ENCODE measurements at places on chromosomes 6 and 20.

GRCh38 chr20:52874241-52874640 lies 97.9 kb upstream of the TSHZ2 start:
- DNase-seq, result no peak

GRCh38 chr20:57322476-57322875 lies 7.1 kb upstream of the SPO11 start:
- no peak for DNase-seq

DNA sequence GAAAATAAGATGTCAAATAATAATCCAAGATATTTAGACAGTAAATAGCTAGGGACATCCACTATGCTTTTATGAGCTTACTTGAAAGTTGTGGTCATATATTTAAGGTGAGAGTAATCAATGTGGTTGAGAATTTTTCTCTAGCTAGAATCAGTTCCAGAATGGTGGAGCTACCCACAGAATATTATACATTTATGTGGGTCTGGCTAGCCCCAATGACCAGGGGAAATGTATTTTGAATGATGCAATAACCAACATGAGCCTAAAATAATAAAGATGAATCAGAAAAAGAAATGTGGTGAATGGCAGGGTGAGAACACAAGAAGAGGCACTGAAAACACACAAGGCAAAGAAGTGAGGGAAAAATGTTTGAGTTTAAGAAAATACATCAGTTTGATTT lies 325.7 kb downstream of the TBC1D32 start:
- DNase-seq, result no peak

GRCh38 chr20:47319517-47320252 lies 36.8 kb downstream of the ZMYND8 start:
- no peak for DNase-seq

DNA sequence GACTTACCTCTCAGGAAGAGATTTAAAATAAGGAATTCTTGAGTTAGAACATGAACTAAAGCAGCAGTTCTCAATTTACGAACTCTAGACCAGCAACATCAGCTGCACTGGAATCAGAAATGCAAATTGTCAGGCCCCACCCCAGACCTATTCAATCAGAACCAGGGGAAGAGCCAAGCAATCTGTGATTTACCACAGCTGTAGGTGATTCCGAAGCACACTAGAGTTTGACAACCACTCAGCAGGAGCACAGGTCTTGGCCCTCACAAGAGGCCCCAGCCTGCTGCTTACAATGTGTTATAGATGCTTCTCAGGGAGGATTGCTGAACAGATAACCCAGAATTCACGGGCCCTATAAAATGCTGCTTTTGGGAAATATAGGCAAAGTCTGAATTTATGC lies 279.2 kb downstream of the PTPRK start:
- DNase-seq, result no peak

DNA sequence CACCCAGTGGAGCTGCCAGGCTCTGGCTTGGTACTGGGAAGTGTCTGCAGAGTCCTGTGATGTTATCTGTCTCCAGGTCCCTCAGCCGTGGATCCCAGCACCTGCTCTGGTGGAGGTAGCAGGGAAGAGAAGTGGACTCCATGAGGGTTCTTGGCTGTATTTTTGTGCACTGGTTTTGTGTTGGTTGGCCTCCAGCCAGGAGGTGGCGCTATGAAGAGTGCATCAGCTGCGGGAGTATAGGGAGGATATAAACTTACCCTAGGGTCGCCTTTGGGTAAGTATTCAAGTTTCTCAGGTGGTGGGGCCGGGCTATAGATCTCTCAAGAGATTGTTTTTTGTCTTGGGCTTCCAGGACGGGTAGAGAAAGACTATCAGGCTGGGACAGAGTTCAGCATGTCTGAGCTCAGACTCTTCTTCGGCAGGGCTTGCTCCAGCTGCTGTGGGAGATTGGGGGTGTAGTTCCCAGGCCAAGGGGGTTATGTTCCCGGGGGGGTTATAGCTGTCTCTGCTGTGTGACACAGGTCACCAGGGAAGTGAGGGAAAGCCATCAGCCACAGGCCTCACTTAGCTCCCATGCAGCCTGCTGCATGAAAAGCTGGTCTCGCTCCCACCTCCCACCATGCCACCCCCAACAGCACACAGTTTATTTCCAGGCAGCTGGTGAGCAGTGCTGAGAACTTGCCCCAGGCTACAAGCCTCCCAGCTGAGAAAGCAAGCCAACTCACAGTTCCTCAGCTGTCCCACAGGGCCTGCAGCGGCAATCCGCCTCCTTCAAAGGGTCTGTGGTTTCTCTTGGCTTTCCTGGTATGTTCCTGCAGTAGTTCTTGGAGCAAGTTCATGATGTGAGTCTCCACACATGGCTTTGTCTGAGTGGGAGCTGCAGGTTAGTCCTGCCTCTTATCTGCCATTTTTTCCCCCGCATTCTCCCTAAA lies 115.7 kb downstream of the AIG1 start:
- DNase-seq, result no peak

- no peak for DNase-seq
Measured at GRCh38 chr20:51734876-51735720, 33.1 kb downstream of the ATP9A start.

DNA sequence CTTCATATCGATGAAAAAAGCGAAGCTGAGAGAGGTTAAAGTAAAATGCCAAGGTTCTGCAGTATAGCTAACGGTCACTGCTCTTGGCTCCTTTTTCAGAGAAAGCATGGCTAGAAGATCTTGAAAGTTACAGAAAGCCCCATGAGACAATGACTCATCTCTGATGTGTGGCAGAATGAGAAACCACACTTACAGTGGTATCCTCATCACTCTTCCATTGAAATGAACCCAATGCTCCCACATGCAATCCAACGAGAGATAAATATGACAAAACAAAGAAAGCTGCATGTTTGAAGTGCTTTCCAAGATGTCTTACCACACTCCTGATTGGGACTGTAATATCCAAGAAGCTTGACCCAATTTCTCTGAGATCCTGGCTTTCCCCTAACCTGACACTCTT lies 694.9 kb downstream of the PRKN start:
- DNase-seq, result no peak

DNA sequence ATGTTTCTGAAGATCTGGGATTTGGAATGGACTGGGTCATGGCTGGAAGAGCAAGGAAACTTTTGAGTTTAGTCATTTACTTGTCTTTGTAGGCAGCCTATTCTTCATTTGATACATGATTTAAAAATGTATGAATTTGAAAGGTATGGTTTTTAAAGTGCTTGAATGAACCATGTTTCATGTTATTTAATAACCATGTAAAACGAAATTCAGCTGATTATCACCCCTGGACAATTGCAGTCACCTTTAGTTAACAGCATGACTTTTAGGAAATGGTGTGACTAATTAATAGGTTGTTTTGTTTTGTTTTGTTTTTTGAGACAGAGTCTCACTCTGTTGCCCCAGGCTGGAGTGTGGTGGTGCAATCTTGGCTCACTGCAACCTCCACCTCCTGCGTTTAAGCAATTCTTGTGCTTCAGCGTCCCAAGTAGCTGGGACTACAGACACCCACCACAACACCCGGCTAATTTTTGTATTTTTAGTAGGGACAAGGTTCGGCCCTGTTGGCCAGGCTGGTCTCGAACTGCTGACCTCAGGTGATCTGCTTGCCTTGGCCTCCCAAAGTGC lies 2.1 kb downstream of the STX11 start:
- DNase-seq, result no peak

- DNase-seq, result no peak
Measured at GRCh38 chr6:112116221-112116620, 28.8 kb downstream of the FAM229B start.
